HL-60 (cell line): ENCODE measurements at places on chromosomes 2 and 18.

DNA sequence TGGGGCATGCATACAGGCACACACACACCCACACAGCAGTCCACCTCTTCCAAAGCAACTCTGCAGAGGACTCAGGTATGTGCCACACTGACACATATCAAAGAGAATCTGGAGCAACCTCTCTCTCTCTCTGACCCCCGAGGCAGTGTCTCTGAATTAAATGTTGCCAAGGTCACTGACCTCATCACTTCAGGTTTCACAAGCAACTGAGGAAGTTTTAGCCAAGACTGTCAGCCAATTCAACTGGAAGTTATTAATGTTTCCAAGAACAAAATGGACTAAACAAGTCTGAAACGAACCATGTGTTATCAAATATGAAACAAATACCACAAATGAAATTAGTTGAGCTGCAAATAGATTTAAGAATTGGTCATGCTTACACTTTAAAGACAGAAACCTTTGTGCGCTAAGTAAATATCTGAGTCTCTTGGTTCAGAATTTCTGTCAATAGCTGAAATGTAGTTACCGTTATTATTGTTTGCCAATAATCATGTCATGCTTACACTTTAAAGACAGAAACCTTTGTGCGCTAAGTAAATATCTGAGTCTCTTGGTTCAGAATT lies 86.1 kb downstream of the SLC25A12 start:
- DNase-seq, result no peak

- no peak for DNase-seq
Measured at GRCh38 chr2:207012461-207012860, 73.1 kb downstream of the CPO start.

GRCh38 chr18:54946149-54946581 lies 13.1 kb downstream of the CCDC68 start:
- DNase-seq, result no peak

- no peak for DNase-seq
Measured at GRCh38 chr2:134762508-134762907, 43.7 kb upstream of the TMEM163 start.

- peak; percentile 11 for DNase-seq
Measured at GRCh38 chr18:3869848-3870247, 419.9 kb downstream of the TGIF1 start.

DNA sequence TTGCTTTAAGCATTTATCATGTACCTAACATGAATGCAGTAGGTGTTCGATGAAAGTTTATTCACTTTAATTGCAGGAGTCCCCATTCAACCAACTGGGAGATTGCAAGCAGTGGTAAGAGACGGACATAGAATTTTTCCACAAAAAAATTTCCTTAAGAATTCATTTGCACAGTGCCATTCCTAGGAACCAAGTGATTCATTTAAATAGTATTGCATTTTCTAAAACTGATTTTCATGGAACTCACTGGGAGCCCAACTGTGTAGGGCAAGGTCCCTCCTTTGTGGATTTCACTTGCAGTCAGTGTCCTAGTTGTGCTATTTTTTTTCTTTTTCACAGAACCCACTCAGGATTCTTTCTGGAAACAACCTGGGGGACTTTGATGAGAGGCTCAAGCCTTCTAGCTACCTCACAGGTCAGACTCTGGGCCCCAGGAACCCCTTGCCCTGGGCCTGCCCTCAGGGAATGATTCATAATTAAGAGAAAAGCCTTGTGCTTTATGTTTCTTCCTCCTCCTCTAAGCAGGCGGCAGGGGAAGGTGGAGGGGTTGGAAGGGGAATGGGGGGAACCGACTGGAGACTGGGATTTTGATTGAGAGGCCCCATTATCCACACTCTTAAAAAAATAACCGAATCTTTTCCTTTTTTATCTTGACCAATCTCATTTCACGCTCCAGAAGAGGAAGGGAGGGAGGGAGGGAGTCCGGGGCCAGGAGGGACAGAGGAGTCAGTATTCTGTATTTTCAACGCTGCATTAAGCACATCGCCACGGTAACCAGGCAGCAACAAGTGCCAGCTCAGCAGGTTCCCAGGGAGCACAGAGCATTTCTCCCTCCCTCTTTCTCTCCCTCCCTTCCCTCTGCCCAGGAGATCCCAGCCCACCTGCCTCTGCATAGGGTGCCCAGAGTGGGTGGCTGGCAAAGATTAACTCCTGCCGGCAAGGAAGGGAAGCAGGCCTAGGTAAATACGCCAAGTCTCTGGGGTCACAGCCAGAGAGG lies 51.8 kb downstream of the PSD4 start:
- no peak for DNase-seq

DNA sequence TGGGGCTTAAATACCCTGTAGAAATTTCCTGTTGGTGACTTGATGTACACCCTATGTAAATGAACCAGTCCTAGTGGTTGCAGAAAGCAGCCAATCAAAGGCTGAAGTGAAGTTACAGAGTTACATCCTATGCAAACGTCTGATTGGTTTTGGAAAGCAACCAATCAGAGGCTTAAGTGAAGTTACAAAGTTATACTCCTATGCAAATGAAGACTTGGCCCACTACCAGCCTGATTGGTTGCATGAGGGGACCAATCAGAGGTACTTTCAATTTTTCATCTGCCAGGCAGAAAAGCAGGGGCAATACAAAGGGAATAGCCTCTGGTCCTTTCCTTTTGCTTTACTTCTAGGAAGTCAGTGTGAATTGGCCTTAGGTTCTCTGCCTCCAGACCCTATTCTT lies 13.6 kb upstream of the ZNF397 start:
- DNase-seq, result no peak

GRCh38 chr2:105175231-105175630 lies 66.3 kb upstream of the GPR45 start:
- no peak for DNase-seq

GRCh38 chr2:108583903-108584520 lies 49.7 kb downstream of the LIMS1 start:
- DNase-seq, result no peak

GRCh38 chr18:58871514-58872420 lies 7.1 kb downstream of the ZNF532 start:
- DNase-seq, result no peak

DNA sequence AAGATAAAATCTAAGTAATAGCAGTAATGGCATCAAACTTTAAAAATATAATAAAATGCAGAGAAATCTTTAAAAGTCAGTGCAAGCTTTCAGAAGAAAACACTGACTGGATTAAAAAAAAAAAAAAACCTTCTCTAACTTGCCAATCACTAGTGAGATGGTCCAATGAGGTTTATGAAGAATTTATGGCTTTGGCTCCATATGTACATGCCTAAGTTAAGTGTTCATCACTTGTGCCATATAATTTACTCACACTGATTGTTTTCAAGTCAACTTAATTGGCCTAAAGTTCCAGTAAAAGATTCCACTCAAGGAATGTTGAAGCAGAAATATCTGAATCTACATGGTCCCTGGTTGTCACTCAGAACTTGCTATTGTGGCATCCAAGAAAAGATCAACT lies 40.7 kb upstream of the RAB27B start:
- no peak for DNase-seq

GRCh38 chr18:65279668-65280305 lies 471.0 kb upstream of the CDH7 start:
- DNase-seq, result no peak

DNA sequence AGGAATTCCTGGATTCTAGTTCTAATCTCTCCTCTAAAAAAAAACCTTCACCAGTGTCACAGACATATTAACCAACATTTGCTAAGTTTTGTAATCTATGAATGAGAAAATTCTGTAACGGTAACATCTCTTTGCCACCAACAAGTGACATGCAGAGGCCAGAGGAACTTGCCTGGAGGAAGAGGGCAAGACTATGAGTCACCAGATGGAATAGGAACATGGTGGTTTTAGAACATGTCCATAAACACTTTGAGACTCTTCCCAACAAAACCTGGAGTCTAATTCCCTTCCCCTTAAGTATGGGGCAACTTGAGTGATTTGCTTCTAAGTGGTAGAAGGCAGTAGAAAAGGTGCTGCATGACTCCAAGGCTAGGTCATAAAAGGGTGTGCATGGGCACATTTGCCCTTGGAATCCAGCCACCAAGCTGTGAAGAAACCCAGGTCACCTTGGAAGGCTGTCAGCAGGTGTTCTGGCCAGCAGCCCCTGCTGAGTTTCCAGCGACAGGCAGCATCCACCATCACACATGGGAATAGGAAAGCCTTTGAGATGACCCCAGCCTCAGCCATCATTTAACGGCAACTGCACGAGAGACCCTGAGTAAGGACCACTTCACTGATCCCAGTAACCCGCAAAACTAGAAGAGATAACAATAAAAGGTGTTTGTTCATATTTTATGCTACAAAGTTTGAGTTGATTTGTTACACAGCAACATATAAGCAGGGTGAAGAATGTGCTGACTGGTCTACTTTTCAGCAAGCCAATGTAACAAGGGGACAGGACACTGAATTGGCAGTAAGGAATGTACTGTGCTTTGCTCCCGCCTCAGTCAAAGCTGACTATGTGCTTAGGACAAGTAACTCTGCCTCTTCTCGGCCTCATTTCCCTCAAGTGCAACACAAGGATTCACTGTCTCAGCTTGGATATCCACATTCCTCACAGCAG lies 90.6 kb downstream of the SKA1 start:
- peak; percentile 41 for DNase-seq

DNA sequence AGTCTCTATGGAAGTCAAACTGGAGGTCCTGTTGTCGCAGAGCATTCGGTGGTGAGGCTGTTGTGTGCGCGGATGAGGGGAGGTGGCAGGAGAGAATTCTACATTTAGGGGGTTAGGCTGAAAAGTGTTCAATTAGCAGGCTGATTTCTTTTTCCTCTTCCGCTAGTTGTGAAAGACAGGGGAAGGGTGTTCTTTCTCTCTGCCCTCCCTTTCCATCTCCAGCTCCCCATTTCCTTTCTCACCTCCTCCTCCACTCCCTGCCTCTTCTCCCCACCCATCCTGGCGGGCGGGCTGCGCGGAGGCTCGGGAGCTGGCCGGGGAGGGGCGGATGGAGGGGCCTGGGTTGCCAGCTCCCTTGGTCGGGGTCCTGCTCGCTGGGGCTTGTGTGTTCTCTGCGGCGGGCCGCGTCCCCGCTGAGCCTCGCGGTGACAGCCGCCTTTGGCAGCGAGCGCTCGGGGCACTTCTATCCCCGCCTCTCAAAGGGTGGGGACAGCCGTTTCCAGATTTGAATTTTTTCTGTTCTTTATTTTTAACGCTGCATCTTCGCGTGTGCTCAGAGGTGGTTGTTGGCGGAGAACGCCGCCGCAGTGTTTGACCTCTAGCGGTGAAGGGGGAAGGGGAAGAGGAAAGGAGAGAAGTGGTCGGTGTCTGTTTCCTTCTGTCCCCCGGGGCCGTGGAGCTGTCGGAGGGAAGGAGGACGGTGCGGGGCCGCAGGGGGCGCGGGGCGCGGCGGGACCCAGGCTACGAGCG lies 3.6 kb downstream of the SOX11 start:
- DNase-seq, result no peak
